ENCODE measurements at places on chromosomes 11 and 22. TPM values are rescaled to one million over a fixed set of nuclear protein-coding genes. Genes with fewer than 3 reads are reported as not detected.

DNA sequence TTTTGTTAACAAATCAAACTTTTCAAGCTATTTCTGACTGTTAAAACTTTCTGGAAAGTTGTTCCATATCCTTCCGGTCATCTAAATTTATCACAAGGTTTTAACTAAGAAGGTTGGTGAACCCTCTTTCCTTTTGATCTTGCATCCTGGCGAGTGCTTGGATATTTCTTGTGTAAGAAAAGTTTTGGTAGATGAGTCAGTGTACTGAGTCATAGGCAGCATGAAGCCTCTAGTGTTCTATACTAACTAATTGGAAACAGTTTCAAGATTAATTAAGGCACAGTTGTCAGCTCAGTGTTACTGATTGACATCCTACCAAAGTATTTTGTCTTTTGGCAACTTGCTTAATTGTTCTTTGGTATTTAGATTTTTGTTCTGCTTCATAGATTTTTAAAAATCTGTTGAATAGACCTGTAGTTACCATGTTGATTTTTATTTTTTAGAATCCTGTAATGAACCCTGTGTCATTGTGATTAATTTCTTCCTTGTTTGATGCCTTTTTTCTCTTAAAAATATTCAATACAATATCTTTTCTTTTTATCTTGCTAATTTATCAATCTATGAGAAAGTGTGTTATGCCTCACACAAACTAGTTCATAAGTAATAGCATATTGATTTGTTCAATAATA is 38.0 kb downstream of the METTL15 start:
- no peak for DNase-seq

GRCh38 chr11:36012979-36013378 is 69.1 kb downstream of the LDLRAD3 start:
- no peak for DNase-seq

PYGM gene
- total RNA-seq = 2.7 TPM

RTN4R gene
- total RNA-seq = 1.0 TPM
